ENCODE measurements at places on chromosomes 12 and 14.

- no peak for DNase-seq
These were observed 73.9 kb upstream of the CAPRIN2 start for GRCh38 chr12:30828686-30829085.

DNA sequence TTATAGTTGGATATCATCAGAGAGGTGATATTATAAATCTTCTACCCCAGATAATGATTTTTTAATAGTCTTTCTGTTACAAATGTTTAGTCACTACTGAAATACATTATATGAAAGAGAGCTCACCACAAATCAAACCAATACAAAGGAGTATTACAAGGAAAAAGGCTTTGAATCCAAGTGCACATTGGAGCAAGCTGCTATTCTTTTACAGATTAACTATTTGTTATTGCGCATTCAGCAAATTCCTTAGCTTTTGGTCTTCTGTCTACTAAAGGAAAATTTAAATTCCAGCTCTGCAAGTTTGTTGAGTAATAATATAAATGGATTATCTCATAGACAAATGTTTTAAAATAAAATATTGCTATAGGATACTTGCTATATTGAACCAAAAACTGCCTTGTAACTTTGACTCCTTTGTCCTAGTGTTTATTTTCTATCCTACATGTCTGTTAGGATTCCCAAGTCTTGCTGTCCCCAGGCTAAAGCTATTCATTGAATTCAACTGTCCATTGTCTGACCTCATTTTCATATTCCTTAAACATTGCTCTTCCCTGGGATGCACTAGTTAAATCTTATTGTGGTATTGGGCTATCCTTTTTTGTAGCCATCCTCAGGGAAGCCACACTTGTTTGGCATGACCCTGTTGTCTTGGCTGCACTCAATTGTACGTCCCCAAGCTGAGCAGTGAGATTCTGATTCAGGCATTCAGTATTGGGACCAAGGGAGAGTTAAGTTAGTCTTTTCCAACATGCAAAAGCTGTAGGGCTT, 41.5 kb downstream of the PDE3A start:
- no peak for DNase-seq

DNA sequence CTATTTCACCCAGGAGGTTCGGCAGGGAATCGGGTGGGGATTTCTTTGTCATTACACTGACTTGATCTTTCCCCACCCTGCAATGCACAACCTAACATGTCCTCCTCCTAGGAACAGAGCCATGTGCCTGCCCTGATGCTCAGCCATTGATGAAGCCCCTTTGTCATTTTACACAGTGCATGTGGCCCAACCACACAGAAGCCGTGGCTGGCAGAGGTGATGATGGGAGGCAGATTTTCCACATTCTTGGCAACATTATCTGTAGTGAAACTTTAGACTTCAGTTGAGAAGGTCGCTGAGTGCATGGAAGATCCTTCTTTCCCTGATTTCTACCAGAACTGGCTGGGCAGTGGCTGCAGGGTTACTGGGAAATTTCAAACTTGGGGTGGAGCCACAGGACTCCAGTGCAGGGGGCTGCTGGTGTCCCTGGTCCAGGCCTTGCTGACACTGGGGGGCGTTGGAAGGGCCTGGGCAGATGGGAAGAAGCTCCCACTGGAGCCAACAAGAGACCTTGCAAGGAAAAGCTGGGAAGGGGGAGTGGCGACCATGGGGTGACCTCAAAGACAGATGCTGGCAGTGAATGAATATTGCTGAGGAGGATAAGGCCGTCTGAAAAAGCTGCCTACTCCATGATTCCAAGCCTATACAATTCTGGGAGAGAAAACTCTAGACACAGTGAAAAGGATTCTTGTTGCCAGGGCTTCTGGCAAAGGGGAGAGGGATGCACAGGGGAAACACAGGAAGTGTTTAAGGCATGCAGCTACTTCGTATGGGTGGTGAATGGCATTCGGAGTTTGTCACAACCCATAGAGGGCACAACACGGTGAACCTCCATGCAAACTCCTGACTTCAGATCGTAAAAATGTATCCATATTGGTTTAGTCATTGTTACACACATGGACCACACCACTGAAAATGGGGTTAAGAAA, 41.8 kb upstream of the P2RX7 start:
- no peak for DNase-seq

DNA sequence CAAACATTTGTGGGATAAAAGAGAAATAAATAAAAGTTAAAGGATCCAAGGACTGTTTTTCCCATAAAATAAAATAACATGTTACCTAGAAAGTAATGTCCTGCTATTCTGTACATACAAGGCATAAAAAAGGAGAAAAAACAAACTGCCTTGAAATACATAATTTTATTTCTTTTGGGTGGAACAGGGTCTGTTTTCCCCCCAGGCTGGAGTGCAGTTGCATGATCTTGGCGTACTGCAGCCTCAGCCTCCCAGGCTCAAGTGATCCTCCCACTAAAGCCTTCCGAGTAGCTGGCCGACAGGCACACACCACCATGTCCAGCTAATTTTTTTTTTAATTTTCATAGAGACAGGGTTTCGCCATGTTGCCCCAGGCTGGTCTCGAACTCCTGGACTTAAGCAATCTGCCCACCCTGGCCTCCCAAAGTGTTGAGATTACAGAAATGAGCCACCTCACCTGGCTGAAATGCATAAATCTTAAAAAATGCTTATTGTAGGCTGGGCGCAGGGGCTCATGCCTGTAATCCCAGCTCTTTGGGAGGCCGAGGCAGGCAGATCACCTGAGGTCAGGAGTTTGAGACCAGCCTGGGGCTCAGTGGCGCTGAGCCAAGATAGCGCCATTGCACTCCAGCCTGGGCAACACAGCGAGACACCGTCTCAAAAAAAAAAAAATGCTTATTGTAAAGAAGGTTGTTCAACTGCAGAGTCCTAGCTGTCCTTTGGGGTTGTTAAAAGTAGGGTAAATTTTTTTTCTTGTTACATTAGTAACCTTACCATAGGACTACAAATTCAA, 4.1 kb upstream of the TUBA1C start:
- DNase-seq, result no peak

GRCh38 chr14:51844081-51844881, 16.1 kb upstream of the GNG2 start:
- no peak for DNase-seq

DNA sequence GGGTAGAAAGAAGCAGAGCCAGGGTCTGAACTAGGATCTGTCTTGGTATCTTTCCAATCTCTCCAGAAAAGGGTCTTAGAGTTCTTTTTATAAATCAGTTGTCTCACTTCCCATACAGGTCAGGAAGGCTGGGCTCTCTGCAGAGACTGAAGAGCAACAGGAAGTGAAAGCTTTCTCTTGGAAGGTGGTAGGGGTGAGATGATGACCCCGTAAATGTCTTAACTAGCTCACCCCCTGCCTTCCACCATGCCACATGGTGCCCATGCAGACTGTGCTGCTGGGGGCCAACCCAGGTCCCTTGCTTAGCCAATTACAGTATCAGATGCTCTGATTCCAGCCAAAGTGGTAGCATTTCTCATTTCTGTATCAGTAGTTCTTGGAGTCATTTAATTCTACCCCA, 17.6 kb upstream of the RASSF8 start:
- DNase-seq, result no peak

- no peak for DNase-seq
These were observed 52.1 kb downstream of the DRAM1 start for GRCh38 chr12:101929365-101930041.

GRCh38 chr12:21613931-21614330, 9.3 kb upstream of the GYS2 start:
- no peak for DNase-seq

GRCh38 chr14:59566296-59566695, 10.3 kb downstream of the CCDC175 start:
- DNase-seq, result no peak

- no peak for DNase-seq
These were observed 4.3 kb upstream of the KRT72 start for GRCh38 chr12:52605542-52605941.

- DNase-seq, result no peak
These were observed 9.1 kb downstream of the LACRT start for GRCh38 chr12:54625598-54625997.

- DNase-seq, result no peak
These were observed 59.5 kb downstream of the RBM19 start for GRCh38 chr12:113906411-113907200.

GRCh38 chr12:47134005-47134404, 54.2 kb upstream of the AMIGO2 start:
- DNase-seq, result no peak

DNA sequence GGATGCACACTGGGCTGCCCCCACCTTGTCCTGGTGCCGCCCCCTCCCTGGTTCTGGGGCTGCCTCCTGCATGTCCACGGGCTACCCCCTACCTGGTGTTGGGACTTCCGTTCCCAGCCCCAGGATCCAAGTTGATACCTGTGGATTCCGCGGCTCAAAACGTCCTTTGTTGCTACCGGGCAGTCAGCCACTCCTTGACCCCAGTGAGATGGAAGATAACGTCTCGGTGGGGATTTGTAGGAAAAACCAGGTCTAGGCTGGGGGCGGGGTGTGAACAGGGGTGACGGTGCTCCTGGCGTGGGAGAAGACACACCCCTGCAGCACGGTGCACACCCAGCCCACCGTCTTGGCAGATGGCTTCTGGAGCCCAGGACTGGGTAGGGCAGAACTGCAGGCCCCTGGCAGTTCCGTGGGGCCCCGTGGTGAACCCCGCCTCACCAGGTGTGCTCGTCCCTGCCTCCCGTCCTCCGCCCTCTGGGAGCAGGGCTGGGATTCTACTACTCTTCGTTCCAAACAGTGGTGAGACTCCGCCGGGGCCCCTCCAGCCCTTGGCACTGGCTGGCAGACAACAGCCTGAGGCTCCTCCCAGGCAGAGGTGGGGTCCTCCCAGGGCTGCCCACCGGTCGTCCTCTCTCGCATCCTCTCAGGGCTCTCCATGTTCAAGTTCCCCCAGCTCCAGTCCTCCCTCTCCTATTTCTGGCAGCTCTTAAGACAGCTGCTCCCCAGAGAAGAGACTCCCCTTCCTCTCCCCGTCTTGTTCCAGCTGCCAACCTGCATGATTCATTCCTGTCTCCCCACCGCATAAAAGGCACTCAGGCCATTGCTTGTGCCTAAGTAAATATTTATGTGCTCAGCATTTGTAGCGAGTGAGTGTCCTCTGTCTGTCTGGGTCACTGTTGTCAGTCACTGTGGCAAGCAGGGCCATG, 75.5 kb downstream of the FBXL14 start:
- no peak for DNase-seq

DNA sequence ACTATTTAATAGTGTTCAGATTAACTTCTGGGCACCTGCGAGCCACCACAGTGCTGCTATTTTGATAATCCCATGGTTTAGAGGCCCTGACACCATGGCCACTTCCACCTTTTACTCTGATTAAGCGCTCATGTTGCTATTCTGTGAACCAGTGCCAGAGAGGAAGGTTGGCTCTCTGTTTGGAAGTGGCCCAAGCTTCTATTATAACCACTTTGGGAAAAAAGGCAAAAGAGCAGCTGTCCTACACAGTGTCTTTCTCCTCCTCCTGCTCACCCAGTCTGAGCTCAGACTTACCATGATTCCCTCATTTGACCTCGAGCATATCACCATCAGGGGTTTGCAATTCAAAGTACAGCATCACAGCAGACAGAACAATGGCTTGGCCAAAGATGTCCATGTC, 23.3 kb downstream of the DYRK2 start:
- no peak for DNase-seq

DNA sequence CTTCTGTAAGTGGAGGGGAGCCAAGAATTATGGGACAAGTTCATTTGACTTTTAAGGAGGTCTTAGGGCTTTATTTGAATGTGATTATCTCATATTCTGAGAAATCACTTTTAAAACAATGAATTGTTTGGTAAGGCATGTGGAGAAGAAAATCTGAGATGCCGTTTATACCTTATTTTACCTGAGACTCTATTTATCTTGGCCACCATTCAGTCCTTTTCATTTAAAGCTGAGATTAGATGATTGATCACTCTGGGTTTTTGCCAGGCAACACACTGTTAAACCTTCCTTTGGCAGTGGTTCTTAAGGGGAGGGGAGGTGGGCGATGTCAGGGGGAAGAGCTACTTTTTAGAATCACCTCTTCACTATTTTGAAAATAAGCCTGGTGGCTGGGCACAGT, 11.4 kb downstream of the CAND1 start:
- no peak for DNase-seq

GRCh38 chr14:57168138-57168679, 100.5 kb downstream of the EXOC5 start:
- DNase-seq, result no peak

DNA sequence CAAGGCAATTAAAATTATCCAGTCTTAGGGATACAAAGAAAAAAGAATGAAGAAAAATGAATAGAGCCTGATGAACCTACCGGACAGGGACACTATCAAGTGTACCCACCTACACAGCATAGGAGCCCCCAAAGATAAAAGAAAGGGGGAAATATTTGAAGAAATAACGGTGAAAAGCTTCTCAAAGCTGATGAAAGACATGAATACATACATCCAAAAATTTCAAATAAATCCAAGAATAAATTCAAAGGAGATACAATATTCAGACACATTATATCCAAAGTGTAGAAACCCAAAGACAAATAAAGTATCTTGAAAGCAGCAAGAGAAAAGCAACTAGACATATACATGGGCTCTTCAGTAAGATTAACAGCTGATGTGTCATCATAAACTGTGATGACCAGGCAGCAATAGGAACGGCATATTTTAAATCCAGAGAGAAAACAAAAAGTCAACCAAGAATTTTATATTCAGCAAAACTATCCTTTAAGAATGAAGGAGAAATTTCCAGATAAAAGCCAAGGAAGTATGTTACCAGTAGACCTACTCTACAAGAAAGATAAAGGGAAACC, 56.0 kb downstream of the CDK17 start:
- DNase-seq, result no peak

- DNase-seq, result no peak
These were observed 47.6 kb upstream of the RBM19 start for GRCh38 chr12:114013575-114014345.

- DNase-seq, result no peak
These were observed 47.6 kb upstream of the PZP start for GRCh38 chr12:9255837-9256236.

GRCh38 chr12:72974954-72975555, 702.9 kb downstream of the TRHDE start:
- no peak for DNase-seq

DNA sequence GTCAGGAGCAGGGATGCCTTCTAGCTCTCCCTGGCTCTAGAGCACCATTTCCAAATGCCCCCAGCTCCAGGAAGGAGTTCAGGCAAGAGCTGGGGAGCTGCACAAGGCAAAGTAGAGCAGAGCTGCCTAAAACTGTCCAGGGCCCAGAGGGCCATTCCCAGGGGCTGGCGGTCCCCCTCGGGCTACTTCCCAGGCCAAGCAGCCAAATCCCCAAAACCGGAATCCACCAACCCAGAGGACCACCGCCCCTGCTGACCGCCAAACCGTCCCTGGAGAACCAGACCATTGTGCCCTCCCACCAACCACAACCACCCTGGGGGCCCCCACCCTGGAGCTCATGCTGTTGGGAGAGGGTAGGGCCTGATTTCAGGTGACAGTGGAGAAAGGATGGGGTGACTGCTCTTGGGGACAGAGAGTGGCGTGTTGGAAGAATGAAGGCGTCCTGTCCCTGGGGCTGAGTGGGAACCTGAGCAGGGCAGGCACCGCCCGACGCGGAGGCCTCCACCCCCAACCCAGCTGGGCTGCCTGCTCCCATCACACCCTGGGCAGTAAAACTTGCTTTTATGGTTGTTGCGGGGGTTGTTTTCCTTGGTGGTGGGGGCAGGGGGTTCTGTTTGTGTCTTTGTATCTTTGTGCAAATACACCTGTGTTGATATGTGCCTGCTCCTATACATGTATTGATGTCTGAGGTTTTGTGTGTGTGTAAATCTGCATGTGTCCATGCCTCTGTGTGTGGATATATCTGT, 24.0 kb upstream of the KRT78 start:
- DNase-seq, result no peak

All from WERI-Rb-1 (cell line).